Liver (tissue), 10 donors: ENCODE measurements at places on chromosomes 13 and 19.

- no peak for DNase-seq
Measured at GRCh38 chr19:36089847-36090246, 21.1 kb upstream of the OVOL3 start.

GRCh38 chr19:34172661-34173192 lies 423 bp downstream of the LSM14A start:
- DNase-seq, result no peak

GRCh38 chr13:21884299-21884909 lies 213.5 kb downstream of the FGF9 start:
- no peak for DNase-seq

GRCh38 chr19:768424-768823 lies 17.5 kb downstream of the MISP start:
- no peak for DNase-seq

DNA sequence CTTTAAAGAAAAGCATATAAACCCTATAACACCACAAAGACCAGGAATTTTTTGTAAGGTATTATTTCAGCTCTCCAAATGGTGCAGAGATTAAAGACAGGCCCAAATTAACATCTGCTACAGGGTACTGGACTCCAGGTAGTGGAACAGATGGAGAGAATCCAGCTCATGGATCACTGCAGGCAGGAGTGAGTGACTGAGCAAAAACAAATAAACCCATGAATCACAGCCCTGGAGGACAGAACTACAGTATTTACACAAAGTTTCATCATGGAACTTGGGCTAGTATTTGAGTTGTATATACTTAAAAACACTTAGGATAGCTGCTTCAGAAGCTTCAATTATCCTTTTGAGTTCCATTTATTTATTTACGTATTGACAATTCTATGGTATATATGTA lies 132.8 kb upstream of the SPRY2 start:
- DNase-seq, result no peak

- no peak for DNase-seq
Measured at GRCh38 chr13:106835477-106835876, 267.5 kb upstream of the ARGLU1 start.
